AG08395 (cell line): ENCODE measurements at places on chromosomes 2 and 18.
A peak's percentile ranks its signal among the peaks of the same experiment; 100 is the strongest.

- DNase-seq, result peak; percentile 30
These were observed 26.9 kb downstream of the C18orf63 start for GRCh38 chr18:74342416-74343043.

DNA sequence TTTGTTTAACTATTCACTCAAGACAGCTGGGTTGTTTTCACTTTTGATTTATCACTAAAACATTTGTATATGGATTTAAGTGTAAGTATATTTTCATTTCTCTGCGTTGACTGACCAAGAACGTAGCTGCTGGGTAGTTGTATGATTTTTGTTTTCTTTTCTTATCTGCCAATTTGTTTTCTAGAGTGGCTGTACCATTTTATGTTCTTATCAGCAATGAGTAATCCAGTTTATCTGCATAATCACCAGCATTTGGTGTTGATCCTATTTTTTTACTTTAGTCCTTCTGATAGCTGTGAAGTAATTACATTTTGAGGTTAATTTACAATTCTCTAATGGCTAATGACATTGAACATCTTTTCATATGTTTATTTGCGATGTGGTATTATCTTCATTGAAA, 1178.4 kb upstream of the TMEFF2 start:
- DNase-seq, result no peak

DNA sequence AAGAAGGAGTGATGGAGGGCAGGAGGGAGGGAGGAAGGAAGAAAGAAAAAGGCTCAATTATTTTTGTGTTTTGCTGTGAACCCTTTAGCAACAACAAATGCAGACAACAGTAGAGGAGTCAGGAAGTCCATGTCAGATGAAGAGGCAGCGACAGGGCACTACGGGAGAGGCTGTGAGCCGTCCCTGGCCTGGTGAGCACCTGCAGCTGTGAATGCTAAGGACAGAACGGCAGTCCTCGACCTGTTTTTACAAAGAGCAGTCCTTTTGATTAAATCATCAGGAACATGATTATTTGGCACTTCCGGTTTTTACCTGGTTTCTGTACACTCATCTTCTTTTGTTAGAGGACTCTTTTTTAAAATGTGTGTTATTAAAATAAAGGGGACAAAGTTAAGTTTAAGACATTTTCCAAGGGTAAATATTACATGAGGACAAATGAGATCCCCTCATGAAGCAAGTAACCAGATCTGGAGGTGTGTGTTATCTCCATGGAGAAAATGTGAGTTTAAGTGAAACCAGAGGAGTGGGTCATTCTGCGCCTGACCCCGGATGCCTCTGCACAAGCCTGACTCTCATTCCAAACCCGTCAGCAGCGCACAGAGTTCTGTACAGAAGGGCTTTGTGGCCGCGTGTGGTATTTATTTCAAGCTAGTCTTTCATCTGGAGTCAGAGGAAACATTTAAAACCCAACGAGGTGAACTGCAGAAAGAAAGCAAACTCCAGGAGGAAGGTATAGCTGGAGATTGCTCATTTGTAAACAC, 492.5 kb downstream of the SOX11 start:
- DNase-seq, result no peak

DNA sequence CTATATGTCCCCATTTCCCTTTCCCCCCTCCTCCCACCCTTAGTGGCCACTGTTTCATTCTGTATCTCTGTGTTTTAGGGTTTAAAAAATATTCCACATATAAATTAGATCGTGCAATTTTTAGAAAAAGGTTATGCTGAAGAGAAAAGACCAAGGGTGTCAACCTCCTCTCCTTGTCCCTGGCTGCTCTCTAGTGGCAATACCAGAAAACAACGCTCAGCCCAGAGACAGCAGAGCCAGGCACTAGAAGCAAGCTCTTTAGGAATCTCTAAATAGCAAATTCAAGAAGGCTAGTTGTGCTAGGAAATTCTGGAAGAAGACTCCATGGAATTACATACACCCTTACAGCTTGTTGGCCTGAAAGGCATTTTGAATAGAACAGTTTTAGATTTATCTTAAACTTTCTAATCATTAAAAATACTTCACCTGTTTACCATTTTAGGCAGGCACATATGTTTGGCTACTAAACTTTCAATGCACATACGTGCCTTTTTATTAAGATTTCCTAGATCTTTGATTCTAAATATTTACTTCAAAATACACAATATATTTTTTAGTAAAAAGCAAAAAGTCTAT, 35.1 kb upstream of the RASGRP3 start:
- peak; percentile 78 for DNase-seq

- no peak for DNase-seq
These were observed 47.2 kb upstream of the MGAT4A start for GRCh38 chr2:98778151-98778550.

- no peak for DNase-seq
These were observed 464 bp upstream of the TLX2 start for GRCh38 chr2:74513605-74514367.

DNA sequence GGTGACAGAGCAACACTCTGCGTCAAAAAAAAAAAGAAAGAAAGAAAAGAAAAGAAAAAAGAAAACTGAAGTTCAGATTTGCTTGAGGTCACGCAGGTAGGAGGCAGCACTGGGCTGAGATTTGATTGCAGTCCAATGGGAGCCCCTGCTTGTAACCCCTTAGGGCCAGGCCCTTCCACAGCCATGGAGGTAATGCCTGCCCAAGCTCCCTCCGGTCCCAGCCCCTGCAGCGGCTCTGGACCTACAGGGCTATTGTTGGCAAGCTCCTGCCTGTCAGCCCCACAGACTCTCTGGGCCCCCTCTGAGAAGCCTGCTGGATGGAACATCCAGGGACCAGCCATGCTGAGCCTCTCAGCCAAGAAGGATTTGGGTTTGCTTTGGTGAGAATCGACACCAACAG, 12.2 kb downstream of the ZFP36L2 start:
- DNase-seq, result no peak
